Foreskin melanocyte (primary cell): ENCODE measurements at places on chromosomes 13 and 19.

DNA sequence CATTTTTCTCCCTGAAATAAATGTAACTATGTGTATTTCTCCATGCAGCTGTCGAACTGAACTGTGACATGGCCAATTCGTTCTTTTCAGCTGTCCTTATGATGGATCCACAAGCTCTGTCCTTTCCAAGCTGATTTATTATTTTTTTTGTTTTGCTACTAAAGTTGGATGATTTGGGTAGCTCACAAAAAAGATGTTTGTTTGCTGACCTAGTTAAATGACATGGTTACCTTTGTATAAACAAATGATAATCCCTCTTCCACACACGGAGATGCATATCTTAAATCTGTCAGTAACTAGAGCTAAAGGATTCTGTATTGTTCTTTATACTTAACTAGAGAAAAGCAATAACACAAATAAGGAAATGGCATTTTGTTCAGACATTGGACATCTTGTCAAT is 884.3 kb upstream of the PCDH20 start:
- DNase-seq, result no peak

- DNase-seq, result no peak
Measured at GRCh38 chr13:39602277-39602613, 748 bp downstream of the LHFPL6 start.

DNA sequence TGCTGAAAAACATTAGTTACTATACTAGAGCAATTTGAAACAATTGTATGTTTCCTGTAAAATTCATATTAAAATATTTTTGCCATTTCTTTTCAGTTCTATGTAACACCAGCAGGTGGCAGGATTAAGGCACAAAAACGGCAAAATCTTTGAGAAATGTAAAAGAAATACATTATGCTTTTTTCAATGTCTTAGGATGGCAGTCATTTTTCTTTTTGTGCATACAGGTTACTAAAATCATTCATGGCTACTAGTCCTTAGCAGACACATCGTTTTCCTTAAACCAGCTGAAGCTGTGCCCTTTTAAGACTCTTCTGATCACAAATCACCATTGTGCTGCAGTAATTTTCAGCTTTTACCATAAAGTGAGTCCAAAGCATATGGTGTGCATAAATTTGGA is 800.7 kb upstream of the SLITRK5 start:
- DNase-seq, result peak; percentile 3

- peak; percentile 8 for DNase-seq
Measured at GRCh38 chr19:32041681-32042292, 303.6 kb upstream of the ZNF507 start.

- DNase-seq, result no peak
Measured at GRCh38 chr13:97043302-97043701, 49.0 kb upstream of the OXGR1 start.

DNA sequence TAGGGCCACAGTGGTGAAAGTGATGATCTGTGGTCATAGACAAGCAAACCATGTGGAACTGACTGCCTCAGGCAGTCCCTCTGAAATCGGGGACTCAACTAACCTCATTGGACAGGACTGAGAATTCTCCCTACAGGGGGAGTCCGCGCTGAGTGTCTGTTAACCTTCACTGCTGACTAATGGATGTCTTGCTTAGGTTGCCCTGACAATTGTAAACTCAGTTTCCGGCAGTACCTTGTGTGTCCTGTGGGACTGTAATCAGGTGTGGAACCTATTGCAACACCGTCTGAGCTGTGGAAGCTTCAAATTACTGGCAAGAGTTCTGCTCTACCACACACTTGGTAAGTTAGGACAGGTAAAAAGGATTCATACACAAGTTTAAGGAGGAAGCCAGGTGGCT is 21.8 kb downstream of the ZNF77 start:
- no peak for DNase-seq

DNA sequence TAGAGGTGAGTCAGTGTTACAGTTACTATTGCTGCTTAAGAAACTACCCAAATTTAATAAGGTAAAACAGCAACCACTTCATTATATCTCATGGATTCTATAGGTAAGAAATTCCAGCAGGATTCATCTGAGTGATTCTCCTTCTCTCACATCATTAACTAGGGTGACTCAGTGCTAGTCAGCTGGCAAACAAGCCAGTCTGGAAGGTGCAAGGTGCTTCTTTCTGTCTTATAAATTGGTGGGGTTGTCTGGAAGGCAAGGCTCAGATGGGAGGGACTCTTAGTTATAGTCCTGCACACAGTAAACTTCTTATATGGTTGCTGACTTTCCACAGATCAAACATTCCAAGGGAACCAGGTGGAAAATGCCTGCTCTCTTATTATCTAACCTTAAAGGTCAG is 484.5 kb downstream of the GPC5 start:
- no peak for DNase-seq

- no peak for DNase-seq
Measured at GRCh38 chr13:85142351-85142927, 656.8 kb downstream of the SLITRK6 start.

- DNase-seq, result peak; percentile 22
Measured at GRCh38 chr19:45179072-45179891, 698 bp downstream of the BLOC1S3 start.

DNA sequence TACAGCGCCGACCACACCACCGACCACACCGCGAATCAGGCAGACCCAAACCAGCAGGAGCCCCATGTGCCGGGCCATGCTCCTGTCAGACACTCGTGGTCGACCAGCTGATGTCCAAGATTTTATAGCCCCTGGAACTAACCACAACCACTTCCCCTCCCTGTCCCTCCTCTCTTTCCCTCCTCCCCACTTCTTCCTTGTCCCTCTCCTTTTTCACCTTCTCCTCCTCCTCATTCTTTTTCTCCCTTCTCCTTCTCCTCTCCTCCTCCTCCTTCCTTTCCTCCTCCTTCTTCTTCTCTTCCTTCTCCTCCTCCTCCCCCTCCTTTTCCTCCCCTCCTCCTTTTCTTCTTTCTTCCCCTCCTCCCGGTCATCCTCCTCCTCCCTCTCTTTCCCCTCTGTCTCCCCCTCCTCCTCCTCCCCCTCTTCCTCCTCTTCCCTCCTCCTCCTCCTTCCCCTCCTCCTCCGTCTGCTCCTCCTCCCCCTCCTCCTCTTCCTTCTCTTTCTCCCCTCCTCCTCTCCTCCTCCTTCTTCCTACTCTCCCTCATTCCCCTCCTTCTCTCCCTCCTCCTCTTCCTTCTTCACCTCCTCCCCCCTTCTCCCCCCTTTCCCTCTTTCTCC is 670 bp downstream of the BSPH1 start:
- DNase-seq, result peak; percentile 3

DNA sequence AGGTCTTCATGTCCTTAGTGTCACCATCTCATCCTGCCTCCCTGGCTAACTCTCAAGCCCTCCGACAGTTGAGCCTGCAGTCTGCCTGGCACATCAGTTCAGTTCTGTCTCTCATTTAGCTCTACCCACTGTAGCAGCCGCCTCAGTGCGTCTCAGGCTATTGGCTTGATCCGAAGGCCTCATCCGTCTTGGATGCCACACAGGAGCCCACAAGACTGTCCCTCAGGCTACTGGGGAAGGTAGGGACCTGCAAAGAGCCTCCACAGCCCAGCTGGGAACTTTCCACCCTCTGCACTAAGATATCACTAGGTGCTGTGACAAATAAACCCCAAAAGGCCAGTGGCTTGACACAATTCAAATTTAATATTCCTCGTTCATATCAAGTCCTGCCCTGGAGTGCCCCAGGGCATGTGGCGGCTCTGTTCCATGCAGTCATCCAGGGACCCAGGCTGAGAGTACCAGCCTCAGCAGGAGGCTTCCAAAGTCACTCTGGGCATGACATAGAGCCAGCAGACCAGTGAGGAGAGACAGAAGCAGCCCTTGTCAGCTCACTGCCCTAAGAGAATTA is 5.7 kb downstream of the VSTM2B start:
- DNase-seq, result no peak
